Stimulated activated CD8-positive, alpha-beta memory T cell treated with anti-CD3 and anti-CD28 coated beads, Interleukin-7, amount 100 ng/mL, for 1 hour (primary cell): ENCODE measurements at places on chromosomes 7 and 10.

- no peak for DNase-seq
Observed at GRCh38 chr7:55046582-55047342, 27.9 kb downstream of the EGFR start.

DNA sequence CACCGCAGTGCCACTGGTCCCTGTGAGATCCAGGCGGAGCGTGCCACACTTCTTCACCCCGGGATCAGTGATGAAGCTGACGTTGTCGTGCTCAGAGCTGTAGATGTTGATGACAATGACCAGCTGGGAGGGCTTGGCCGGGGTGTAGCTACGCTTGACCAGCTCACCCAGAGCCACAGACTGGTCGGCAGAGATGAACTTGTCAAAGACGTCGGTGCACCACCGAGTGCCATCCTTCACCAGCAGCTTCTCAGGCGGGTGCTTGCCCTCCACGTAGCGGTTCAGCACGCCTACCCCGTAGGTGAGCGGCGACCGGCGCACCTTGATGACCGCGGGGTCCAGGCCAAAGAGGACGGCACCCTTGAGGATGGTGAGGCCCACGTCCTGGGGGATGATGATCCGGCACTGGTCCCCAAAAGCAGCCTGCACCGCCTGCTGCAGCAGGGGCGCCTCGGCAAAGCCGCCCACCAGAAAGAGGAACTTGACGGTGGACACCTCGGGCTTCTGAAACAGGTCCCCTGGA lies 54.2 kb downstream of the PNLIPRP2 start:
- DNase-seq: no peak

DNA sequence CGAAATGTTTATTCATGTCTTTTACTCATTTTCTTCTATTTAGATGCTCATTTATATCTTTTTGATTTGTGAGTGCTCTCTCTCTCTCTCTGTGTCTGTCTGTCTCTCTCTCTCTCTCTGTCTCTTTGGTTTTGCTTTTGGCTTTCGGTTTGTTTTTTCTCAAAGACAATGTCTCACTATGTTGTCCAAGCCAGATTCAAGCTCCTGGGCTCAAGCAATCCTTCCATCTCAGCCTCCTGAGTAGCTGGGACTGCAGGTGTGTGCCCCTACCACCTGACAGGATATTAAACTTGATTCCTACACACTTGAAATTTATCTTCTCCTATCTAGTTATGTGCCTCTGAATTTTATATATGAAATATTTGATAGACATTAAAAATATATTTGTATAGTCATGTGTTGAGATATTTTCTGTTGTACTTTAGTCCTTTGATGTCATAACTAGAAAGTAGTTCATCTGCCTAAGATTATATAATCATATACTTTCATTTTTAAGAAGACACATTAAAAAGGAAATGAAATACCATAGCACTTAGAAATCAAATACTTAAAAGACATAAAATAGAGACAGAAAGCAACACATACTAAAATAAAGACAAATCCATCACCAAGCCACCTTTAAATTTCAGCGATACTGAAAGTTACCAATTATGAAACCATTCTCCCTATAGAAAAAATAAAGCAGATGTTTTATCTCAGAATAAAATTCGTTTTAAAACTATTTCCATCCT lies 68.1 kb upstream of the SFMBT2 start:
- no peak for DNase-seq

GRCh38 chr10:93553482-93554315 lies 12.8 kb upstream of the FFAR4 start:
- DNase-seq: no peak

DNA sequence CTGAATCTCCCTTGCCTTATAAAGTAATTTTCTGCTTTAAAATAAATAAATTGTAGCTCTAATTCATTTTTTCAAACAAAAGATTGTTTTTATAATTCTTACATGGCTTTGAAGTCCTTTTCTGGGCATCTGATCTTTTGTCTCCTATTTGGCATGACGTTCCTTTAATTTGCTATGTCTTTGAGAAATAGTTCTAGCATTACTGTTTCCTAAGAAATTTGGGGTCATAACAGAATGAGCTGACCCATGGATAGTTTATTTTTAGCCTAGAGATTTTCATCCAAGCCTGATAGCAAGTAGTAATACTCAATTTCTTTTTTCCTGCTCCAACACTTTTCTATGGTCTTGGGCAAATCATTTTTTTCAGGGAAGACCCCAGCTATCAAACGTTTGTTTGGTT lies 31.4 kb downstream of the CCDC71L start:
- DNase-seq: no peak

- DNase-seq: no peak
Observed at GRCh38 chr10:63115732-63116383, 17.3 kb upstream of the NRBF2 start.

DNA sequence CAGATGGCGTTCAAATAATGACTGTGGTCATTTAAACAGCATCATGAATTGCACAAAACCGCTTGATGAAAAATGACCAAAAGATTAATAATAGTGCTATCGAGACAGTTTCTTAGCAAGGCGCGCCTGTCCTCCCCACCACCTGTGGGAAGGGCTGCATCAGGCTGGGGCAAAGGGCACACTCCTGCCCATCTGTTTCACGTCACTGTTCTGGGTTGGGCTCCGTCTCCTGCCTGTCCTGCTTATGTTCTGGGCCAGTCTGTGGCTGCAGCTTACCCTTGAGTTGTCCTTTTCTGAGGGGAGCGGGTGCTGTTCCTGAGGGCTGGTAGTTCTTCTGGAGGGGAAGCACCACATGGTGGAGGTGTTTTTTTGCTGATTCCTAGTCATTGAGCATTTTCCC lies 13.3 kb downstream of the RBM17 start:
- no peak for DNase-seq

GRCh38 chr7:101163279-101164070 lies 1.9 kb downstream of the VGF start:
- no peak for DNase-seq

GRCh38 chr7:37853468-37853867 lies 5.1 kb downstream of the NME8 start:
- DNase-seq: no peak
